HepG2 (cell line): ENCODE measurements at places on chromosomes 12 and 14. TPM values are rescaled to one million over a fixed set of nuclear protein-coding genes. Genes with fewer than 3 reads are reported as not detected.

- DNase-seq = peak; percentile 11
Measured at GRCh38 chr12:46209914-46210872, 58.6 kb downstream of the SLC38A1 start.

DNA sequence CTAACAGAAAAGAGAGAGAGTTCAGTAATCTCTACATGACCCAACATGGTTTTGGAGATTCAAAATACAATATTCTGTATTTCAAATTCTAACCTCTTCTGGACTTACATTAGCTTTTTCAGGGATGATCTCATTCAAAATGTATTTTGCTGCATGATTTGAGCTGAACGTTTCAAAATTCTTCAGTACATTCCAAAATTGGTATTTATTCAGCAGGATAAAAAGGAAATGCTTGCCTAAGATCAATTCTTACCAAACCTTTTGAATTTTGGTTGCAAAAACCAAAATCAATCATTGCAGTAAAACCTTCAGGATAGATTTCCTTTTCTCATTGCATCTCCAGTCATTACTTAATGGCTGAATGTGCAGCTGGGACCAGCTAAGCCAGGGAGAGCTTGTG is 1761.3 kb upstream of the SEL1L start:
- DNase-seq = no peak

DNA sequence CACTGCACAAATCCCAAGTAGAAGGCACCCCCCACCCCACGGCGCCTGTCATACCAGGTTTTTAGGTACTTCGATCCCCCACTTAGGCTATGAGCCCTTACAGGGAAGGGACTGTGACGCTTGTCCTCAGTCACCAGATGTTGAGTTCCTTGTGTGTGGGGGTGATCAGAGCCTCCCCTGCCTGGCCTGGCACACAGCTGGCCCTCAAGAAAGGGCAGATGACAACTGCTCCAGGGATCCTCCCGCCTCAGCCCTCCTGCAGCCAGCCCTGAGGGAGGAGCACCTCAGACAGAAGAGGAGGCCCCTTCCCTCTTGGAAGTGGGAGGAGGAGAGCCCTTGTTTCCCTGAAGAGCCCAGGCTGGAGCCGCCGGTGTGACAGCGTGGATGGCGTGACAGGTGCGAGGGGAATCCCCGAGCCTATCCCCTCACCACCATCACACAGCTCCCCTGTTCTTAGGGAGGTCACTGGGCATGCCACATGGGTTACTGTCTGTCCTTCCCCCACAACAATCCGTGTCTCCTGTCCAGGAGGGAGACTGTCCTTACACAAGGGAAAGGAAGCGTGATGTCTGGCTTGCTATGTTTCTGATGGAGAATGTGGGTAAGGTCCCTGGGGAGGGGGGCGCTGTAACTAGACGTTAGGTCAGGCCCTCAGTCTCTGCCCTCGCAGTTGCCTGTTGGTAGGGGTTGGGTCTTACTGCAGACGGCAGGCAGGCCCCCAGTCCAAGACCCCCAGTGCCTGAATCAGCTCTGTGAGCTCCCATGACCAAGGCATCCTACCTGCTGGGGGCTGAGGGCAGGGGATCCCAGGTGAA is 31.4 kb downstream of the P2RX4 start:
- no peak for DNase-seq

- peak; percentile 31 for DNase-seq
Measured at GRCh38 chr12:49750027-49750995, 9.0 kb downstream of the TMBIM6 start.

GRCh38 chr12:109595321-109595902 is 21.8 kb downstream of the MVK start:
- DNase-seq = no peak

GRCh38 chr12:22577667-22578066 is 33.3 kb upstream of the C2CD5 start:
- no peak for DNase-seq

- no peak for DNase-seq
Measured at GRCh38 chr12:22228022-22228875, 106.3 kb downstream of the ST8SIA1 start.

DNA sequence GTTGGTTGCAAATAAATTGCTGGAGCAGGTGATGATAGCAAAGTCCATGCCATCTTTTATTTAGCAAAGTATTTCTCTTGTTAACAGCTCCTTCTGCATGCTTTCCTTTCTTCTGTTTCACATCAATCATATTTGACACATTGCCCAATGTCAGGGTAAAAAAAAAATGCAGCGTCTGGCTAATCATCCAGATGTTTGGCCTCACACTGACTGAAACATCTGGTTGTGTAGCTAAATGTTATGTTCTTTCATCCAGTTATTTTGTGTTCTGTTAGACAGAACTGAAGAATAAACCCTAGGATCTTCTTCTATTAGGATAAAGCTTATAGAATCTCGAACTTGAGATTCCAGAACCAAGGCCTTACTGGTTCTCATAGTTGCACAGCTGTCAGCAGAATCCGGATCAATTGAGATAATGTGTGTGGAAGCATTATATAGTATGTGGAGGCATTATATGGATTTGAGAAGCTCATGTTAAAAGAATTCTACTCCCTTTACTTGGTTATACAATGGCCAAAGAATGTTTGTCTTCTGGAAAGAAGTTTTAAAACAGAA is 859.2 kb downstream of the DIO2 start:
- DNase-seq = no peak

GRCh38 chr12:2416158-2416557 is 363.4 kb downstream of the CACNA1C start:
- no peak for DNase-seq

DNA sequence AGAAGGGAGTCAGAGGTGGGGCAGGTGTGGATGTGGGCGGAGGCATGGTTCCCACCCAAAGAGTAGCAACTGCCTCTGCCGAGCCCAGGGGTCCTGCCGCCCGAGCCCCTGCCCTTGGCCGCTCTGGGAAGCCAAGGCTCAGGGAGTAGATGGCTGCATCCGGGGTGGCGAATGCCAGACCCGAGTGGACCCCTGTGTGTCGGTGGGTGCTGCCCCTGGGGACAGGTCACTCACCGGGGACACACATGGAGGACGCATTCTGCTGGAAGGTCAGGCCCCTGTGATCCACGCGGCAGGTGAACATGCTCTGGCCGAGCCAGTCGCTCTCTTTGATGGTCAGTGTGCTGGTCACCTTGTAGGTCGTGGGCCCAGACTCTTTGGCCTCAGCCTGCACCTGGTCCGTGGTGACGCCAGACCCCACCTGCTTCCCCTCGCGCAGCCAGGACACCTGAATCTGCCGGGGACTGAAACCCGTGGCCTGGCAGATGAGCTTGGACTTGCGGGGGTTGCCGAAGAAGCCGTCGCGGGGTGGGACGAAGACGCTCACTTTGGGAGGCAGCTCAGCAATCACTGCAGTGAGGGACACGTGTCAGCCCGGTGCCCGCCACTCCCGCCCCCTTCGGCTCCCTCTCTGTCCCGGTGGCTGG is 329.0 kb downstream of the TMEM121 start:
- DNase-seq = no peak

- no peak for DNase-seq
Measured at GRCh38 chr12:66667906-66668305, 11.0 kb downstream of the GRIP1 start.

- no peak for DNase-seq
Measured at GRCh38 chr12:14853961-14854360, 10.6 kb upstream of the ART4 start.

- DNase-seq = no peak
Measured at GRCh38 chr12:94258593-94258992, 110.2 kb downstream of the PLXNC1 start.

DNA sequence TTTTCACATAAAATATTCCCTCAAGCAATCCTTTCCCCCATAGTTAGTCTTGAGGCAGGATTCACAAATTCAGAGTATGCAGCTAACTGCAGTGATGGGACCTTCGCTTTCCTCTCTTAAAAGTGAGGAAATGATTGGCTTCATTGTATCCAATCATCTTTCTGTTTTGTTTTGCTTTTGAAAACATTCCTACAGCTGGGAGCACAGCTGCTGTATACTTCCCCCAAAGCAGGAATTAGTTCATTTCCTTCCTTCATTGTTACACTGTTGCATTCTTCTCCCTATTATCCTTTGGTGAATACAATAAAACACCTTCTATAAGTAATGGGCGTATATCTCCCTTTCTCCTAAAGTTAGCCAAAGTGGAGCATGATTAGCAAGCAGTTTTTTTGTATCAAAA is 9.4 kb upstream of the GAS2L3 start:
- DNase-seq = no peak

DNA sequence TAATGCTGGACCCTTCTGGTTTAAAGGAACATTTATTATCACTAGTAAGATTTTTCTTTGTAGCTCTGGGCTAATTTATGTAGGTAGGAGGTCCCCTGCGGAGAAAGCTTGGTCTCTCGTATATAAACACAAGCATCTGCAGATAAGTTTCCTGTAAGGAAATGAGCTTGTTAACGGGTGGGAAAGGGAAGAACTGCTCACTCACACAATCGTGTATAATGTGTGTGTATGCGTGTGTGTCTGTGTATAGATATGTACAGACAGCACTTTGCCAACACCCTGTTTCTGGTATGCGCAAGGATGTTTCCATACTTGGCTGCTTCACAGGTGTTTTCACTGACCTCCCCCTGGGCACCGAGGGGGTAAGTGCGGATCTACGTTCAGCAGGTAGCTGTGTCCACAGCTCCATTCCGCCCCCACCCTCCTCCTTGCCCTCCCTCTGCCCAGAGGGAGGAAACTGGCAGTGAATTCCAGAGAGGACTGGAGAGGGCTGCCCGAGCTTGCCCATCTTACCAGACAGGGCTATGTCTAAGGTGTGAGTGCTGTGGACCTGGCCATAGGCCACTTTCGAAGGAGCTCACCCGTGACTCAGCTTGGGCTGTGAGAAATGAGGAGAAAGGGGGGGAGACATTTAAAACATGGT is 65.2 kb downstream of the NINJ2 start:
- no peak for DNase-seq

GRCh38 chr14:102189874-102190273 is 50.2 kb downstream of the WDR20 start:
- DNase-seq = no peak

DNA sequence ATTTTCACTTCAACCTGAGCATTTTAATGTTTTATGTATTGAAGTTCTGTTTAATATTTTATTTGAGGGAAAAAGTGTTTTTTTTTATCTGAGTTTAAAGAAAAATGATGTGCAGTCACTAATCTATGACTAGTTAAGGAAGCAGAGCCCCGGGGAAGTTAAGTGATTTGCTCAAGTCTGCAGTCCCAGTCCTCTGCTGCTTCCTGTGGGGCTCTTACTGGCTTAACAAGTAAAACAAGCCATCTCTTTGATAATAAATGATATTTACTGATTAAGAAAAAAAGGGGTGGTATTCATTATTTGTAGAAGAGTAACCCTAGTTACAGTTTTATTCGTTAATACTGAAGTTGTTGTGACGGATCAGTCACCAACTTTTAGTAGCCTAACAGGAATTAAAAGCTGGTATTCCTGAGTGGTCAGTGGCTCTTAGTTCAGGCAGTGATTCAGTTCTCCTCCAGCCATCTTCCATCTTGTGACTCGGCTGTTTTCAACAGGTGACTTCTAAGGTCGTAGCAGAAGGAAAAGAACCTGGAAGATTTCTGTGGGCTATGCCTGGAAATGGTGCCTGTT is 21.7 kb downstream of the BICDL1 start:
- DNase-seq = no peak

DNA sequence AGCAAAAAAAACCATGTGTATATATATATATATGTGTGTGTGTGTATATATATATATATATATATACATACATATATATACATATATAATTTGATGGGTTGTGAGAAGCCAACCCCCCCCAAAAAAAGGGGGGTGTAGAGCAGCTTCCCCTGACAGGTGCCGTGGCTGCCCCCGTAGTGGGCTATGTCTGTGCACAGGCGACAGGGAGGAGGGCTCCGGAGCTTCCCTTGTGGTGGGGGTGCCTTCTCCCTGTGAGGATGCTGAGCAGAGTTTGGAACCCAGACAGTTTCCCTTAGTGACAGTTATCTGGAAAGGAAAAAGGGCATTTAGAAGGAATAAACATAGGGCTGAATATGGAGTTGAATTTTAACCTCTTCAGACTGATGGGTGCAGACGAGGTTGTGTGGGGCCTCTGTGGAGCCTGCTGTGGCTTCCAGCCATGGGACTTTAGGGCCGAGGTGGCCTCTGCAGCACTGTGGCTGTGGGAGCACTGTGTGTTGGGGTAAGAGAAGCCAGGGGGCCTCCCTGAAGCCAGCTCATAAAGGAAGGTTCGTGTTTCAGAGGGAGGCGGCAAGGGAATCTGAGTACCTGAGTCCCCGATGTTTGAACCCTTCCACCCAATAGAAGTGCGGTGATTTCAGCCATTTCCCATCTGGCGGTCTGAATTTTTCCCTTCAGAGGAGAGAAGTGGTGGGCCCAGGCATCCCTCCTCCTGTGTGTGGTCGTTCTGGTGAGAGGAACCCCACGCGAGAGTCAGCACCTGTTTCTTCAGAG is 19.8 kb downstream of the XRCC3 start:
- DNase-seq = no peak

DNA sequence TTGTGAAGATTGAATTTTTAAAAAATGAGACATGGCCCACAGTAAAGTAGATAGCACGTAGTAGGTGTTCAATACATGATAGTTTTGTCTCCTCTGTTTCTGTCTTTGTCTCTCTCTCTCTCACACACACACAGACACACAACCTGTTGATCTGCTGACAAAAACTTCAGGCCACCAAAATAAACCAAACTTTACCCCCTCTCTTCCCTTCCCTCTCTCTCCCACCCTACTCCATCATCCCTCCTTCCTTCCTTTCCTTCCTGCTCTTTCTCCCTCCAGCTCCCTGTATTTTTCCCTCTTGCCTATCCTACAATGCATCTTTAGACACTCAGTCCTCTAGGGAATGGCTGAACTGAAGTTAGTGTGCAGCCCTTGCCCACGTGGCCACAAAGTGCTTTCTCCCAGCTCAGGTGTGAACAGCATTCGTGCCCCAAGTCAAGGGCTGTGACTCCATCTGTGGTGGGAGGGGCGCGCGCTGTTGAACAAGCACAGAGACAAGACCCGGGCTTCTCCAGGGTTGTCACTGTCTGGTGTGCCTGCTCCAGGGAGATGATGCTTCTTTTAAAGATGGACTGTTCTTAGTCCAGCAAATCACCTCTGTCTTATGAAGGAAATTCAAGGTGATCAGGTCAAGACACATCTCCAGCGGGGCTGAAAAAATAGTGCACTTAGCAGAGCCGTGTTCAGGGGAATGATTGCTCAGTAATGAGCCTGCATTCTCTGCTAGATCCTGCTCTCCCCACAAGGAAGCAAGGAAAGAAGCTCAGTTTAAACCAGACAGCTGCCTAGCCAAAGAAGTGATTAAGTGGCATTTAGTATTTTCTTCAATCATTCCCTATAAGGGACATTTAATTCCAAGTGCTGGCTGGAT is 75.3 kb downstream of the WSCD2 start:
- no peak for DNase-seq

DNA sequence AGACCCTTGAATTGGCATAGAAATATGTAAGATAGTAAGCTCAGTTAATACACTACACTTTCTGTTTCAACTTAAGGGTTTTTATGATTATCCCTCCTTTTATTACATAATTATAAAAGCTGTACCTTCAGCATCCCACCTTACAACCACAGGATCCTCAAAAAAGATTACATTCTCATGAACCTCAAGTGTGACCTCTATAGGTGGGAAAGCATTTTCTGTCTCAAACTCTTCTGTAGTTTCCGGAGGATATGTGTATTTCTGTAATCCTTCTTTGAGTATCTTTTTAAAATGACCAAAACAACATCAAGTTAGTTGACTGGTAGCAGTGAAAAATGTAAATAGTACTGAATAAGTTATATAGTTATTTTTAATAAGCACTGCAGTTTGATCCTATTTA is 75.9 kb downstream of the DNAI7 start:
- no peak for DNase-seq

APOLD1 gene
- polyA plus RNA-seq = 0.16 and 0.84 TPM in 2 replicates

PLD4 gene
- not detected in 2 replicates for polyA plus RNA-seq

WNT1 gene
- not detected in 2 replicates for polyA plus RNA-seq

RDH12 gene
- 2.1 and 2.6 TPM in 2 replicates for polyA plus RNA-seq

TMEM229B gene
- 0.69 and 1.6 TPM in 2 replicates for polyA plus RNA-seq

CDH24 gene
- 0.99 and 1.2 TPM in 2 replicates for polyA plus RNA-seq

CMTM5 gene
- polyA plus RNA-seq = not detected in 2 replicates

ZNF839 gene
- polyA plus RNA-seq = 9.3 and 11.1 TPM in 2 replicates
